ENCODE measurements at places on chromosomes 3 and 15.

DNA sequence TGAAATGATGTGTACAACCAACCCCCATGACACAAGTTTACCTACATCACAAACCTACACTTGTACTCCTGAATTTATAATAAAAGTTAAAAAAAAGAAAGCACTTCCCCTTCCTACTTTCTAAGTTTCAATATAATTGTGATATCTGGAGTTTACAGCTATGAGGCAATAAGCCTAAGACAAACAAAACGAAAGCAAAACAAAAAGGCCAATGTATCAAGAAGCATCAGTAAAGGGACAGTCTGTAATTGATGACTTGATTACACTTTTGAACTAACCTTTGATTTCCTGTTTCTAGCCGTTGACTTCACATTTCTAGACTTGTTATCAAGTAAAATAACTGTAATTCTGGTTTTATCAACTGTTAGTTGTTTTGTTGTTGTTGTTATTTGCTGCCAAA lies 187.5 kb upstream of the CNTN3 start:
- no peak for DNase-seq

- no peak for DNase-seq
Measured at GRCh38 chr3:62496503-62496902, 123.2 kb upstream of the FEZF2 start.

- DNase-seq: no peak
Measured at GRCh38 chr15:80246425-80246894, 5.6 kb downstream of the CTXND1 start.

DNA sequence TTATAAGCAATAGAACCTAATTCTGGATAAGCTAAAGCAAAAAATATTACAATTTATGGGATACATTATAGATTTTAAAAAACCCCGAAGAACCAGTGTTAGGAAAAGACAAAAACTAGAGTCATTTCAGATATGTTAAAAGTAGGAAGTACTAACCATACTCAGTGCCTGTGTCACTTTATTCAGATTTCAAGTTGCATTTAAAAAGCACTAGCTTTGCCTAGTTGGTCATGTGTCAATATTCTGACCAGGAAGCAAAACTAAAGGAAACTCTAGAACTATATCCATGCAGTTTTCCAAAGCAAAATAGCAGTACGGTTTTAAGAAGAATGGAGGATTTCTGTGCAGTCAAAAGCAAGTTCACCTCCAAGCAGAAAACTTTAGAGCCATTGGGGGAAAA lies 88.4 kb downstream of the RAP2B start:
- DNase-seq: no peak

- no peak for DNase-seq
Measured at GRCh38 chr15:74608786-74609185, 6.8 kb upstream of the CLK3 start.

DNA sequence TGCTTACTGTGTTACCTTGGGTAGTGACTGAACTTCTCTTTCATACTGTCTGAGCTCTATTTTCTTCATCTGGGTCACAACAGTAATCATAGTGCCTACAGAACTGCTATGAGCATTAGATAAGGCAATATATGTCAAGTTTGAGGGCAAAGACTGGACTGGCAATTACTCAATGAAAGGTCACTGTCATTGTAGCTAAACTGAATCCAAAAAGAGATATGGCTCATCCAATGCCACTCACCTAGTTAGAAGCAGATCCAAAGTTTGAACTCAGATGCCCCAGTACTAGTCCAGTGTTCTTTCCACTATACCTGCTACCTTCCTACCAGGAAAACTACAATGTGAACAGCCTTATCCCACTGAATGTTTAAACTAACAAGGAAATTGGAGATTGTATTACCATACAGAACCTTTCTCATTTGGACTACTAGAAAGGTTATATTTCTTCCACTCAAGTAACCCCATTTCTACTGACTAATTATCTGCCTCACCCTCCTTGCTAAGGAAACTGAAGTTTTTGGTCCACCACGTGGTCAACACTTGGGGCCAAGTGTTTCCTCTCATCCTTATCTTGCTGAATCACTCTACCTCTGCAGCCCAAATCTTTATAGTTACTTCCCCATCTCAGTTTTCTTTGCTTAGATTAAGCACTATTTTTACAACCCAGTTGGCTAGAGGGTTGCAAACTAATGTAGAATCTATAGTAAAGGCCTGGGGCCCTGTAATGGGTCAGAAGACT lies 202.3 kb upstream of the LPP start:
- DNase-seq: no peak

DNA sequence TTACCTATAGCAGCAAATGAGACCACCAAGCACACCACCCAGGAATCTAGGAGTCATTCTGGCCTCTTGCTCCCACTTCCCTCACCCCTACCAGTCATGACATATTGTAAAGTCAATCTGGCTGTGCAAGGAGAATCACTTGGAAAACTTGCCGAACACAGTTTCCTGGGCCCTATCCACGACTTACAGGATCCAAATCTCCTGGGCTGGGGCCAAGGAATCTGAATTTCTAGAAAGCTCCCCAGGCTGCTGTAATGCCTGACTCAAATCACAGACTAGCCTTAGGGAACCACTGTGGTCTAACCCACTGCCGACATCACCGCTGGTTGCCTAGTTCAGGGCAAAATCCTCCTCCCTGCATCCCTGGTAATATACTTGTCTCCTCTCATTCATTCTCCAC lies 4.2 kb upstream of the CRABP1 start:
- DNase-seq: no peak

DNA sequence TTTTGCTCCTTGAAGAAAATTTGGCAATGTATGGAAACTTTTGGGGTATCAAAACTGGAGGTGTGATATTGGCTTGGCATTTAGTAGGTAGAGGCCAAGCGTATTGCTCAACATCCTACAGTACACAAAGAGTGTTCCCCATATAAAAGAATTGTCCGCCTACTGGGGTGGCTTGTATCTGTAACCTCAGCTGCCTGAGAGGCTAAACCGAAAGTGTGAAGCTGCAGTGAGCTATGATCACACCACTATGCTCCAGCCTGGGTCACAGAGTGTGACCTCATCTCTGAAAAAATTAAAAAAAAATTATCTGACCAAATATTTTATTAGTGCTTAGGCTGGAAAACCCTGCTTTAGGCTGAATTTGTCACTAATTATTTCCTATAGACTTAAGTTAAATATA lies 483.9 kb downstream of the PYDC2 start:
- DNase-seq: no peak

DNA sequence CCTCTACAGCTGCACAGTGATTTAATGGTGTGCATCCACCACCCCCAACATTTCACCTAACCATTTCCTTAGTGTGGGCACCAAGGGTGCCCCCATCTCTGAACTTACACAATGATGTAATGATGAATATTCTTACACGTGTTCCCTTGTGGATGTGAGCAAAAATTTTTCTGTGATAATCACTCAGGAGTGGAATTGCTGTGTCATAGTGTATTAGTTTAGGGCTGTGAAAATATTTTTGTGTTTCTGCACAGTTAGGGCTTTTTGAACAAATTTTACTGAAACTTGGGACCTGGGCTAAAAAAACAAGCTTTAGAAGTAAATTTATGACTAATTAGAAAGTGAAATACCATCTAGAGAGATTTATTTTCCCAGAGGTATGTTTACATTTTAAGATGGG lies 134.5 kb upstream of the CCNL1 start:
- peak; percentile 54 for DNase-seq

GRCh38 chr3:152317956-152318355 lies 49.2 kb downstream of the MBNL1 start:
- DNase-seq: peak; percentile 77

- DNase-seq: no peak
Measured at GRCh38 chr3:61194892-61195538, 56.2 kb downstream of the FHIT start.

- DNase-seq: no peak
Measured at GRCh38 chr15:98612490-98613110, 35.7 kb upstream of the IGF1R start.

DNA sequence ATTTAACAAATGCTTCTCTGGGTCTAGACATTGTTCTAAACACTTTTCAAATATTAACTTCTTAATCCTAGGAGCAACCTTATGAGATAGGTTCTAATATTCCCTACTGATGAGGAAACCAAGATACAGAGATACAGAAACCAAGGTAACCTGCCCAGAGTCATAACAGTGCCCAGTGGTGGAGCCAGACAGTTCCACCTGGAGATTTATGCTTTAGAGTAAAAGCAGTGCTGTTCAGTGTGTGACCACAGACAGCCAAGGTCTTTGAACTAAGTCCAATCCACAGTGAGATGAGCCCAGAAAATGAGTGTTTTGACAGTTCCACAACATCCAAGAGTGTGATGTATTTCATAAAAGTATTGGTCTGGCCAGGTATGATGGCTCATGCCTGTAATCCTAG lies 105.2 kb upstream of the UMPS start:
- DNase-seq: no peak

- no peak for DNase-seq
Measured at GRCh38 chr3:10193692-10194327, 29.1 kb downstream of the IRAK2 start.
